Fibroblast of skin of back (primary cell): ENCODE measurements at places on chromosomes 4 and X.

DNA sequence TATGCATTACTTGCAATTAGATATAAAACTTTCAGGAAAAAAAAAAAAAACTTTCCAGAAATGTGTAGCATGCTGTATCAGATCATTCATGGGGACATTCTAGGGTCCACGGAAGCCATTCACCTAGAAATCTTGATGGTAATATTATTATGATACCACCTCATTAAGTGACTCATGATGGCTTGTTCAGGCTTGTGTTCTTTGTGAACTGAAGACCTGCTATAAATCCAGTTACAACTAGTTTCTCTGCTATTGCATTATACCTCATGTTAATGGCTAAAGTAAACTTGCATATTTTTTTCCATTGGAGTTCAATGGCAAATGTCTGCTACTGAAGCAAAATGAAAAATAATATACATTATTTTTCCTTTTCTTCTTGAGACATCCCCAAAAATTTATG, 35.3 kb upstream of the PTPN13 start:
- no peak for DNase-seq

DNA sequence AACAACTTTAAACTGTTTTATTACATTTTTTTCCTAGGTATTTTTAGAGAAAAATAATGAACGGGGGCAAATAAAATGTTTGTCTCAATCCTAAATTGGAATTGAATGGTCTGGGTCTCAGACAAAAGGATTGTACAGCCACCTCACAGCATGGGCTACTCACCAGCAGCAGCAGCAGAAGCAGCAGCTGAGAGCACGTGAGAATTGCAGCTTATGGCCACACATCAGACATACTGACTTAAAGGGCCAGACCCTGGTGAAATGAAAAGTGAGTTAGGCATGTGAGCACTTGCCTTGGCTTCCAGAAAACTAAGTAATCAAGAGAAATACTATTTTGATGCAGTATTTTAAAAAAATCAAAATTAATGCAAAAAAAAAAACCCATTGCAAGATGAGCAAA, 56.6 kb downstream of the AASDH start:
- peak; percentile 6 for DNase-seq

DNA sequence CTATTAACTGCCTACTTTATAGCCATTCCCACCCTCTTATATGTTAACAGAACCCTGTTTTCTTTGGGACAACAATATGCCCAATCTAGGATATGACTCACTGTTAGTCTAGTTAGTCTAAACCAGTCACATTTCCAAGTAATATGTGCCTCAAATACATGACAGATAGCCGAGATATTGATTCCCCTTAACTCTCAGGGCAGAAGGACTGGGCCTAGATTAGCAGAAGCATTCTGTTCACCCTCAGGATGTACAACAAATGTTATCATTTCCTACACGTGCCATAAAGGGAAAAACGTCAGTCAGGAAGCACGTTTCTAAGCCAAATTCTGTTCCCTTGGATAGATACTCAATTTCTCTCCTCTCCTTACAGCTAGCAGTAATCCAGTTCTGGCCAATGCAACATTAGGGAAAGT, 114.1 kb downstream of the SLC10A7 start:
- DNase-seq, result peak; percentile 40

DNA sequence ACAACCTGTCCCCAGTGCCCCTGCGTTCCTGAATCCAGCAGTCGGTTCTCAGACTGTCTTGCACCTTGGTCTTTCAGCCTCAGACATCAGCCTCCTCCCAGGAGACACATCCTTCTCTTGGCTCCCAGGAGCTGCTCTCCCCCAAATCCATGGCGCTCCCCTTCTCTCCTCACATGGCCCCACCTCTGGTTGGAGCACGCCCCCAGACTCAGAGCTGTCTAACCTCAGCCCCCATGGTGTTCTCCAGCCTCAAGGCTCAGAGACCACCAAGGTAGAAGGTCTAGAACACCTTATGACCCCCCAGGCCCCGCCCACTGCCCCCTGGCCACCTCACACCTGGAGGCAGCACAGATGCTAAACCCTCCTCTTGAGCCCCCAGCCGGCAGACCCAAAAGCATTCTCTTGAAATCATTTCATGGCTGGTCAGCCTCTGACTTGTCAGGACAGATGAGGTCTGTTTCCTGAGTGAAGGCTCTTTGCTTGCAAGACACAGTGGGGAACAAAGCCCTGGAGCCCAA, 47.9 kb downstream of the ADRA2C start:
- DNase-seq, result no peak

GRCh38 chr4:140642674-140643437, 74.1 kb upstream of the UCP1 start:
- no peak for DNase-seq
